ENCODE measurements at places on chromosomes 7 and 10.

- no peak for DNase-seq
Measured at GRCh38 chr10:101558204-101558603, 29.9 kb downstream of the POLL start.

- DNase-seq = no peak
Measured at GRCh38 chr7:129108581-129108980, 35.9 kb upstream of the TSPAN33 start.

DNA sequence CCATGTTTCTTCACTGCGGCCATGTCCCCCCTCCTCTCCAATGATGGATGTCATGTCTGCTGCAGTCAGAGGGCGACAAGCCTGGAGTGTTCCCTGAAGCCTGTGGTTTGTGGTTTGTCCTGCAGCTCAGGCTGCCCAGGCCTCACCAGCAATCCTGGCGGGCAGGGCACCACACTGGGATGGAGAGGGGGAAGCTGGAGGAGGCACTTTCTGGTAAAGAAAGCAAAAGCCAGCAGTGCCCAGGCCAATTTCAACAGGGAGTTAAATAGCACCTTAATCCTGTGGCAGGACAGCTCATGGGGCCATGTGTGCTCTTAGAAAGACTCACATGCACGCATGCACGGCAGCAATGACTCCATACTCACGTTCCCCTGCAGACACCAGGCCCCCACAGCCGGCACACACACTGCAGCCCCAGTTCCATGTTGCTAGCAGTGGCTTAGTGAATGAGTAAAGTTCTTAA, 158.3 kb downstream of the EGFR start:
- no peak for DNase-seq

GRCh38 chr10:99426689-99427088, 3.7 kb downstream of the GOT1 start:
- DNase-seq = no peak

DNA sequence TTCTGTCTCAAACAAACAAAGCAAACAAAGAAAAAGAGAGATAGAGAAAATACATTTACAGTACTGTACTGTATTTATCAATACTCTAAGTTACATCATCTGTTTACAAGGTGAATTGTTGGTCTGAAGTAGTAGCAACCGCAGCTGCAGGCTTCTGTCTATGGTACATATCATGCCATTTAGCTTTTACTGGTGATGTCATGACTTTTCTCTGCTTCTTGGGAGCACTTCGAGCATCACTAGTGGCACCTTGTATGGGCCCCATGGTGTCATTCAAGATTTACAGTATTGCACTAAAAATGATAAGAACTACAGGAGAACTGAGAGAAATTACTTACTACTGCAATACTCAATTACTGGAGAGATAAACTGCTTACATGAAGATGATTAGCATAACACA, 826.9 kb downstream of the CNTNAP2 start:
- no peak for DNase-seq

DNA sequence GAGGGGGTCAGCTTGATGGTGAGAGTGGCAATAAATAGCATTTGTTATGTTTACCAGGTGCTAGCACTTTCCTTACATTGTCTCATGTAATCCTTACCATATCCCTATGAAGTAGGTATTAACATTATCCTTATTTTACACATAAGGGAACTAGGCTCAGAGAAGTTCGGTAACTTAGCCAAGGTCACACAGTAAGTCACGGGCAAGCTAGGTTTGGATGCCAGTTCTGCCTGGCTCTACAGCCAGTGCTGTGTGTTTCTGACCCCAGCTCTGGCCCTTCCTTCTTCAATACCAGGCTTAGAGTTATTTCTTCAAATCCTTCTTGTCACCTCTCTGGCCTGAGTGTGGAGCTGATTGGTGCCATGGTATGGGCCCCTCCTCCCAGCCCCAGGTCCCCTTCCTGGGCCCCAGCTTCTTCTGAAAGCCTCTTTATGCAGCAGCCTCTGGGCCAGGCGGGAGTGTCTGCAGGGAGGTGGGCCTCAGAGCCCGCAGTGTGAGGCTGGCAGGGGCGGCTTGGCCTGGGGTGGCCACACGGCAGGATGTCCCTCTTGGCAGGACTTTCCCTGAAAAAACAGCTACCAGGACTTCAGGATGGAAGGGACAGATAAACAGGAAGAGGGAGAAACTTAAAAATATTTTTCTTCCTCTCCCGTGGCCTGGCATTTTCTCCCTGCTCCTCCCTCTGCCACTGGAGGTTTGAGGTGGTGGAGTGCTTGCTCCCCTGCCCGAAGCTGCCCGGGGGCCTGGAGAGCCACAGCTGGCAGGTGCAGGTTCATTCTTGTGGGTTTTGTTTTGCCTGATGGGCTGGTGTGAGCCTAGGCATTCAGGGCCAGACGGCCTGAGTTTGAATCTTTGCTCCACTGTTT, 20.6 kb downstream of the PALD1 start:
- DNase-seq = peak; percentile 40

GRCh38 chr7:137546671-137547070, 203.1 kb upstream of the PTN start:
- no peak for DNase-seq

GRCh38 chr7:36154255-36155212, 1.5 kb downstream of the EEPD1 start:
- DNase-seq = peak; percentile 8

- DNase-seq = no peak
Measured at GRCh38 chr10:69096045-69096444, 8.1 kb downstream of the SRGN start.

DNA sequence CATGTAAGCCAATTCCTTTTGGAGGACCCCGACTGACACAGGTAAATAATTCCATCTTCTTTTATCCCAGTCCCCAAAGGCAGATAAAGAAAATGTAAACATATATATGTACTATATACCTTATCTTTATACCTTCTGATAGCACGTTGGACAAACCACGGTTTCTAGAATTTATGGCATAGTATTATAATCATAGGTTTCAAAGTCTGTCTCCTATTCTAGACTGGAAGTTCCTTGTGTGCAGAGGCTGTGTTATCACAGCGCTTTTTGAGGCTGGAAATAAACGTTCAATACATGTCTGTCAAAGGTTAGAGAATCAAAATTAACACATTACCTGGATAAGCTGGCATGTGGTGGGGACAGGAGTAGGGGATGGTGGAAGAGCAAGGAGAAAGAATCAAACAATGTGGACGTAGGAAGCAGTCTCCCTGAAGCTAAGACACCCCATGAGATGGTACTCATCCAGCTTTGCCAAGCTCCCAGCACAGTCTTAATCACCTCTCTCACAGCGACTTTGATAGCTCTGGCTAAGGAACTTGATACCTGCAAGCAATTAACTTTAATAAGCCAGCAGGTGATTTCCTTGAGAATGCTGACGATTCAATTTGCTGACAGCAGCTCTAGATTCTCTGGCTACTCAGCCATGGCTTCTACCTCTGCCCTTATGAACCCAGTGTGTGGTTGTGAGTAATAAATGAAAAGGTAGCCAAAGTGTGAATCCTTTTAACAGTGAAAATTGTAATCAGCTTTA, 208.4 kb upstream of the LRRTM3 start:
- peak; percentile 15 for DNase-seq

GRCh38 chr7:78379148-78379547, 580.6 kb downstream of the PHTF2 start:
- no peak for DNase-seq

DNA sequence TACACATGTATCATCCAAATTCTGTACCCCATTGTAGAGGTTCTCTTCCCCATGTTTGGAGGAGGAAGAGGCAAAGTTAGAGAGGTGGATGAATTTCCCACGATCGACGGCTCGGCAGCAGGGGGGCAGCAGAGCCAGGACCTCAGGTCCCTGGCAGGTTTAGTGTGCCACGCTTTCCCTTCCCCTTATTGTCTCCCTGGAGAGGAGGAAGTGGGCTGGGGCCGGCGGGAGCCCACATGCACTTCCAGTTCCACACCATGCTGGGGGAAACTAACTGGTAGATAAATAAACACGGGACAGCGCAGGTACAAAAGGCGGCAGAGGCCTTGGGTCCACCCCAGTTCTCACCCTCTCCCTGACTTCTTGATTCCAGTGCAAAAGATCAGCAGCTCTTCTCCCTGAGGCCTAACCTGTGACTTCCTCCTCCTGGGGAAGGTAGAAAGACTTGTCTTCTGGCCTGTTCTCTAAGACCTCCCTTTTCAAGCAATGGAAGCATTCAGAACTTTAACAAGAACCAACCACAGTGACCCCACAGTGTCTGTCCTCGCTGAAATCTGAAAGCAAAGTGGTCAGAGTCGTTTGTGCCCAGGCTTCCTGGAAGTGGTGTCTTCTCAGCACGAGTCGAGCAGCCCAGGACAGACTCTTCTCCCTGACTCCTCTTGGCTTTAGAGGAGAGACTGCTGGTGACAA, 30.5 kb upstream of the SRGN start:
- peak; percentile 51 for DNase-seq

DNA sequence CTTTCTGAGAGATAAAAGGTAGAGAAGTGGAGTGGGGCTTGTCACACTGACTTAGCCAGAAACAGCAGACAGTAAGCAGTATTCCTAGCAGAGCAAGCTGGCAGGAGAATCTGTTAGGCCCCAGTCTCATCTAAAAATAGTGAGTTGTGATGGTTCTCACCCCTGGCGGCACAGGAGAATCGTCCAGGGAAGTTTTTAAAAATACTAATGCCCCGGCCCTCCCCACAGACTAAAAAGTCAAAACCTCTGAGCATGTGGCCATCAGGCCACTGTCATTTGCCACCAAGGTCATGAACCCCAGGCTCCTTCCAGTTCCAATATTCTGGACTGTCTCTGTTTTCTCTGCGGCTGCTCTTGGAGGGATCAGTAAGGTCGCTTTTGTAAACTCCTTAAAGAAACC, 34.0 kb downstream of the LYZL1 start:
- DNase-seq = no peak

DNA sequence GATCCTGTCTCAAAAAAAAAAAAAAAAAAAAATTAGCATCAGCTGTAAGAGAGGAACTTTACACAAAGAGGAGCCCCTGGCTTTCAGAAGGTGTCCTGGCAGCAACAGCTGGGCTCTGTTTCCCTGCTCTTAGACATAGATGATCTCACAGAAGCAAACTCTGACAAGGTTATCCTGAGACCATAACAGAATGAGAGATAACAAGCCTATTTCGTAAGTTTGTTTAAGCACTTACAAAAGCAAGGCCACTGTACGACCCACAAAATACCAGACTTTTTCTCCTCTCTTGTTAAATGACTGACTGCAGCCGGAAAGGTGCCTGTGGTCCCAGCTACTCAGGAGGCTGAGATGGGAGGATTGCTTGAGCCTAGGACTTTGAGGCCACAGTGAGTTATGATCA, 33.3 kb upstream of the OTUD1 start:
- DNase-seq = no peak

DNA sequence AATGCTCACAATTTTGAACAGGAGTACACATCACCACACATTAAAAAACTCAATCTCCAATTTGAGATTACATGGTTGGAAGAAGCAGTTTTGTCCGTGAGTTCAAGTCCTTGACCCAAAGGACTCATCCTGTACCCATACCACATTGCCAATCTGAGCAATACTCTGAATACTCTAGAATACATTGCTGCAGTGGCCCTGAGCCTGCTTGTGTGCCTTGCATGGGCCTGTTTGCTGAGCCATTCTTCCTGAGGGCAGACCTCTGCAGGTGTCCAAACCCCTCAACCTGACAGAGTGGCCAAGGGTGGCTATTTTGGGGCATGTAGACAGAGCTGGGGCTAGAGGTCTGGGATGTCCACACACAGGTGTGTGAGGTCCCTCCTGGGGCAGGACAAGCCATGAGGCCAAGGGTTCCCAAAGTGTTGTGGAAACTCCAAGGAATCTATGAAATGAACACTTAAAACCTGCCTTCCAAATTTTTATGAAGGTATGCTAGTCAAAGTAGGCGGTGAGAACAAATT, 15.5 kb downstream of the AGMO start:
- no peak for DNase-seq

DNA sequence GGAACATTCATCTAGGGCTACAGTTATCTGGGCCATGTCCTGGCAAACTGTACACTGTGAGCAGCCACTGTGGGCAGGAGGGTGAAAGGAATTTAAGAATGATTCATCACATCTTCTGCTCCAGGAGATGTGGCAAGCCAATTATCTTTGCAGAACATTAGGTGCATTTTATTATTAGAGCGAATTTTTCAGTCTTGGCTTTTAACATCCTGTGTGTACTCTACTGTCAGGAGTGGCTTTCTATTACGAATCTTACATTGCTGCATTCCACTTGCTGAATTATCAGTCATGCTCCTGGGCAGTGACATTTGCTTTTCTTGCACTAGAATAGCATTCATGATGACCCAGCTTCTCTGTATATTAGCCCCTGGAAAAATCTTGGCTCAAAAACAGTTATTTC, 109.2 kb upstream of the TARP start:
- no peak for DNase-seq

- peak; percentile 51 for DNase-seq
Measured at GRCh38 chr7:114141415-114141814, 222.6 kb upstream of the PPP1R3A start.

DNA sequence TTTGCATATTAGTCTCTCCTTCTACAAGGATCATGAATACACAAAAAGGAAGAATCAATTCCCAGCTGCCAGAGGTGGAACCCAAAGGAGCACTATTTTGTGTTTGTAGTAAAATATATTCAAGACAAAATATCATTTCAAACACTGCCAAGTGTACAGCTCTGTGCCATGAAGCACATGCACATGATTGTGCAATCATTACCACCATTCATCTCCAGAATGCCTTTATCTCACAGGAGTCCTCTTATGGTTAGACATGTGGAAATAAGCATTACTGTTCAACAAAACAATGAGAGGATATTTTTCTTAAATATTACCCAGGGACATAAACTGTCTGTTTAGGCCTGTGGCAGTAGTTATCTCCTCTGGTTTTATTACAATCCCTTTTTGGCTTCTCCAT, 151.4 kb upstream of the PPP1R3A start:
- DNase-seq = no peak

- no peak for DNase-seq
Measured at GRCh38 chr7:46133072-46133471, 212.0 kb upstream of the IGFBP3 start.

- DNase-seq = no peak
Measured at GRCh38 chr7:137850972-137851945, 4.5 kb upstream of the DGKI start.

DNA sequence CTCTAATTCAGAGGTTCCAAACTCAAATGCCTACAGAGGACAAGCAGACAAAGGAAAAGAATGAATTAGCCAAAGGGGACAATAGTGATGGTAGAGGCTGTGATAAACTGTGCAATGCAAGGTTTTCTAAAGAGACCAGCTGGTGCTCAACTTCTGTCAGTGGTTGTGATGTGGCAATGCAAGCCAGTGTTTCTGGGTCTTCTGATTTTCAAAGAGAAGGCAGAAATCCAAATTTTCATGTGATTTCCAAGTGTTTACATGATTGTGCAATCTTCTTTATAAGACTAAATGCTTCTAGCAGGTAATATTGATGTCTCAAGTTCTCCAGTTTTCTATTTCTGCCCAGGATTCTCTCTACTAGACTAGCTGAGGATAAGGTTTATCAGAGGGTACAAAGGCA, 135.9 kb downstream of the PCDH15 start:
- DNase-seq = no peak

GRCh38 chr7:24732646-24733413, 24.4 kb downstream of the GSDME start:
- DNase-seq = no peak
